ENCODE measurements at places on chromosomes 12 and 14.

DNA sequence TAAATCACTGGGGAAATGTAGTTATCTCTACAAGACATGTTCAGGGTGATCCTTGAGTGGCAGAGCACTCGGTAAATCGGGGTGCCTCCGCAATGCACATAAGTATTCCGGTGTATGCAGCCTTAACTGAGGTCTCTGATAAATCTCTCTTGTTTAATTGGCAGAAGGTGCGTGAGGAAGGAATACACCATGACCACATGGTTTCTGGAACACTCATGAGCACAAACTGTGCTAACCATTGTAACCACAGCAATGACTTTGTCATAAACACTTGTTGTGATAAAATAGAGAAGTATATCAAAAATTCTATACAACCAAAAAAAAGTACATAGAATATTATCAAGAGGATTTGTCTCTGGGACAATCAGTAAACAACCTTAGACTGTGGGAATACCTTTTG lies 146.8 kb upstream of the DIO2 start:
- DNase-seq, result no peak

DNA sequence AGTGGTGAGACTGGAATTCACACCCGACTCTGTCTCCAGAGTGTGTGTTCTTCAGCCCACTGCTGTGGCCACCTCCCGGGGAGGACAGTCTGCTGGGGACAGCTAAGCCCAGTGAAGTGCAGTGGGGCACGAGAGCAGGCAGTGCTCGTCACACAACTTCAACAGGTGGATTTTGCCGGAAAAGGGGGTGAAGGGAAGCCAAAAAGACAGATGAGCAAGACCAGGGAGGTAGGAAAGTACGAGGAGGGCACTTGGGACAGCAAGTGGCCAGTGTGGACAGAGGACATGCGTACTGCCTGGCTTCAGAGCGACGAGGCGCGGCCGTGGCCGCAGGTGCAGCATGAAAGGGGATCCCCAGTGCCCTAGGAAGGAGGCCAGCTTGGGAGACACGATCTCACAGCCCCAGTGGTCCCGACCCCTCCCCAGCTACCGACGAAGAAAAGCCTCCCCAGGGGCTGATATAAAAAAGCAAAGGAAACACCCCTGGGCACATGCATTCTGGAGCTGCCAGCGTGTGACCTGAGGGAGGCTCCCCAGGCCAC lies 96.1 kb downstream of the FBXL14 start:
- no peak for DNase-seq

GRCh38 chr12:7907009-7907408 lies 29.0 kb downstream of the SLC2A3 start:
- no peak for DNase-seq

DNA sequence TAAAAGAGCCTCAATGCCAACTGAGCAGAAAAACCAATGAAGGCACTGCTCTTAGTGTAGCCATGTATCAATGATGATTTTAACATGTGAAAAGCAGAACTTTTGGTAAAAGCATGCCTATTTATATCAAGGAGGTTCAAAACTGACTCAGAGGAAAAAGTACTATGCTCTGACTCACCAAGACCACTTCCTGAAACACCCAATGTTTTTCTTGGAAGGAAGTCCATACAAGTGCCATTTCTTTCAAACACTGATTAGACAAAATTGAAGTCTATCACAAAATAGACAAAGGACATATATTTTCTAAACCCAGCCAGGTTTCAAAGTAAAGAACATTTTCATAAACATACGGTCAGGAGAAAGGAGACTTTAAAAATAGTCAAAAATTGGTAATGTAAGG lies 88.6 kb downstream of the EPS8 start:
- DNase-seq, result no peak

DNA sequence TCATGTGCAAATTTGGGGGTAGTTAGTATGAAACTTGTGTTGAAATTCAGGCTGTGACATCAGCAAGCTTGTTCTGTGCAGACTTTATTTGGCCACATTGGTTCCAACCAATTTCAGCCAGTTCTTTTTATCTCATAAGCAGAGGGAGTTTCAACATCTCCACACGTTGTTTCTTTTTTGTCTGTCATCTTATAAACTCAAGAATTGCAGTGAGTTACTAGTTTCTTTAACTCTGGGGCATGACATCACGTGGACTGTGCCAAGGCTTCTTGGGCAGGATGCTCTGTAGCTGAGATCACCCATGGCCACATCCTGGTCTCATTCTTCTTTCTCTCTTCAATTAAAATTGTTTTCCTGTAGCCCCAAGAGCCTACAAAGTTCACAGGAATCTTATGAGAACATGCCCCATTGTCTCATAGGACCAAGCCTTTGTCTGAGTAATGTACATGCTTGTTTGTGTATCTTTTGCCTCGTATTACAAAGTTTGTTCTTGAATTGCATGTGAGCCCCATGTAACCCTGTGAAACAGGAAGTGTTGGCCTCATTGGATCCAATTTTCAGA lies 982.0 kb upstream of the TMEM132C start:
- DNase-seq, result no peak

DNA sequence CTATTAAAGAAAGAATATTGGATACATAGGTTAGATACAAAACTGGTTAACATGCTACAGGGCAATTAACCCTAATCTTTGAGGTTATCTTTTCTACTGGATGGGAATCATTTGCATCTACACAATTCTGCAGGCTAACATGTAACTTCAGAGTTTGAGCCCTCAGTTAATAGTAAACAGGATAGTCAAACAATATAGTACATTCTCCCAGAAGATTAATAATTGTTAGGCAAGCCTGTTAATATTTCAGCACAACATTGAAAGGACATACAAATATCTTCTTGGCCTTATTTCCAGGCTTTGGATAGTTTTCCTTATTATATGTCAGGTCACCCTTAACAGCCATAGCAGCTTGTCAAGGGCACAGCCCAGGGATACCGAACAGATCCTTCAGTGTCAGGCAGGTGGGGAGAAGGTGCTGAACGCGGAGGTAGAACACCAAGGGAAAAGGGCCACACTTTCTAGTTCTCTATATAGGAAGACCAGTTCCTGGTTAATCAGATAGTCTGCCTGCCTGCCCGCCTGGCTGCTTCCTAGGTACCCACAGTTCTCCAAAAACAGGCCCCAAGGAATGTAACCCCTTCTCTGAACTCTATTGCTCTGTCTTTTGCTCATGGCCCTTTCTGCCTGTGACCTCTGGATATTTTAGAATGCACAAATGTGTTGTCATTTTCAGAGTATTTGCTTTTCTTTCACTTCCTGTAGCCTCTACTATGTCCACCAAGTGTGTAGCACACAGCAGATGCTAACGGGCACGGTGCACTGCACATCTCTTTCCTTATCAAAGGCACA lies 256.0 kb downstream of the PCNX1 start:
- no peak for DNase-seq

GRCh38 chr12:113766879-113767878 lies 198.9 kb downstream of the RBM19 start:
- no peak for DNase-seq

DNA sequence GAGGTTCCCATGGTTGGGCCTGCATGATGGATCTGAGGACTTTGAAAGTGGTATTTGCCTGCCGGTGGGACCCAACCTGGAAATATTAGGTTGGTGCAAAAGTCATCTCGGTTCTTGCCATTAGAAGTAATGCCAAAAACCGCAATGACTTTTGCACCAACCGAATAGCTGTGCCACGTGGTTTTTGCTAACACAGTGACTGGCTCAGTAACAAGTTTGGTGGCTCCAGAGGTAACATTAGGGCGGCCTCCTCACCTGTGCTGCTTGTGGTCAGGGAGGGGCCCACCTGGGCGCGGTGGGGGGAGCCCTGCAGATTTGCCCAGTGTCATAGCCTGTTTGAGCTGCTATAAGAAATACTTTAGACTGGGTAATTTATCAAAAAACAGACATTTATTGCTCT lies 1.8 kb downstream of the BDKRB2 start:
- DNase-seq, result no peak

DNA sequence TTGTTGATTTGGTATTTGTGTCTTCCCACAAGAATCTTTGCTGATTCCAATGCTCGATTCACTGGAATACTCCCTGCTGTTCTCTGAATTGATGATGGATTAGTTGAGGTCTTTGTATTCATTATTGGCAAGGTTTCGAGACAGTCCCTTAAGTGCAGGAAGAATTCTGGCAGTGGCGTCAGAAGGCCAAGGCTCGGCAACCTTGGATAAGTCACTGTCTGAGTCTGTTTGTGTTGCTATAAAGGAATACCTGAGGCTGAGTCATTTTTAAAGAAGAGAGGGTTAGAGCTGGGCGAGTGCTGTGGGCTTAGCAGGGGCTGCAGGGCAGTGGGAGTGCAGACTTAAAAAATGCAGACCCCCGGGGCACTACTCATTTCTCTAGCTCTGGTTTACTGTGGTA lies 56.9 kb downstream of the CHST11 start:
- DNase-seq, result no peak

GRCh38 chr12:106953352-106954250 lies 2.1 kb upstream of the TMEM263 start:
- no peak for DNase-seq

GRCh38 chr12:115572440-115572839 lies 705.1 kb downstream of the MED13L start:
- DNase-seq, result no peak

GRCh38 chr12:94248582-94248981 lies 100.2 kb downstream of the PLXNC1 start:
- no peak for DNase-seq

- DNase-seq, result no peak
These were observed 11.3 kb downstream of the CACNA1C start for GRCh38 chr12:2064071-2064507.

DNA sequence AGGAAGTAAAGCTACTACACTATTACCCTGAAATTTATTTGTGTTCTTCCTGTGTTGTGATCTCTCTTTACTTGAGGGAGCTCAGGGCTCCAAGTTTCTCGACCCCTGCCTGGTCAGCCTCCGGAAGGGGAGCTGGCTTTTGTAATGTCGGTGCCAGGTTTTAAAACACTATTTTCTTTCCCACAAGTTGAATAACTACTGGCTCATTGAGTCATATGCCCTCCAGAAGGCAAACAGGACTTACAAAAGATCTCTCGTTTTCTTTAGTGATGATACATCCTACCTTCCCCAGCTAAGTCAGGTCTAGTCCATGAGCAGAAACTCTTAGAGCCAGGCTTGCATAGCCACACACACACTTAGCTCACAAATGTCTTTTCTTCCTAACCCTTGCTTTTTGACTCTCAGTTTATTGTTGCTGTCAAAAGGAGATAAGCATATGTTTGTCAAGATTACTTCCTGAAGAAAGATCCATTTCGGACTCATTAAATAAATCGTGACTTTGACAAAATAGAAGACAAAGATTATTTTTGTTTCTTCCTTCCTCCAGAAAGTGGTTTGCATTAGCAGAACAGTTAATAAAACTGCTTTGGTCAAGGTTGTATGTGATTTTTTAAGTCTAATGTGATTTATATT lies 209.8 kb upstream of the FLRT2 start:
- no peak for DNase-seq

DNA sequence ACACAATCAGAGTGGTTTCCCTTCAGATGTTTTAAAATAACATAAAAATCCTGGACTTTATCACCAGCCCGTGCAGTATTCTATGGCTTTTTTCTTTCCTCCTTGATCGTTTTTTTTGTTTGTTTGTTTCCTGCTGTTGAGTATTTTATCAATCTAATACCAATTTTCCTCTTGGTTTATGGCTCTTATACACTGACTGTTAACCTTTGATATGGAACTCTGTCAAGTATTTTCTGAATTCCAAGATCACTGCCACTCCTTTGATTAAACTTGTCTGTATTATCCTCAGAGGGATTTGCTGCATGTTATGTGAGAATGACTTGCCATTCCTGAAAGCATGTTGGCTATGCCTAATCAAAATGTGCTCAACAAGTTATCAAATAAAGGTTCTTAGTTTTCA lies 88.4 kb downstream of the PELI2 start:
- DNase-seq, result no peak
